Cardiac fibroblast (primary cell): ENCODE measurements at places on chromosomes 3 and 15.
A peak's percentile ranks its signal among the peaks of the same experiment; 100 is the strongest.

DNA sequence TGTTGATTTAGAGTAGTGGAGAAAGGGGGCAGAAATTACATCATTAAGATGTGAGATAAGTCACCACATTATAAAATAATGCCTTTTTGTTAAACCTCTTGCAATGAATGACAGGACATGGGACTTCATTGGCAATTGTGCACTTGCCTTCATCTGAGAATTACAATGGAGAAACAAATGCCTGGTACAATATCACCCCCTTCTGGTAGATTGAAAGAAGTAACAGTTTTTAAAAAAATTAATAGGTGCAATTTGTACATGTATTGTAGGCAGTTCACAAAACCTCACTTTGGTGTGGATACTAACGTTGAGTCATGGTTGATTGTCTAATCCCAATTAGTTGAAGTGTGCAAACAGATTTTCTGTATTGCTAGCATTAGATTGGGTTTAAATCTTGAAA, 4.6 kb upstream of the P2RY14 start:
- DNase-seq: peak; percentile 79

DNA sequence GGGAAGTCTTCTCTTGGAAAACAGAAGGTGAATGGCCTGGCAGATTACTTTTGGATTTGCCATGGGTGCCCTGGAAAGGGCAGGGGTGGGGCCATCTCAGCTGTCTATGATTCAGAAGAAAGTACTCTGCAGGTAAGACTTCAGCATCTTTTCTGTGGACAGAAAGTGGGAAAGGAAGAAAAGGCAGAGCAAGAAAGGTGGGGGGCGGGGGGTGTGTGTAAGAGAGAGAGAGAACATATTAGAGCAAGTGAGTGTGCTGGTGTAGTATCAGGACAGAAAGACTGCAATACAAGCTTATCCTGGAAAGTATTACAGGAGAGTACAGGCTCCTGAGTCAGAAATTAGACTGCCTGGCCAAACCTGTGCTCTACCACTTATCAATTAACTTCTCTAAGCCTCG, 5.5 kb downstream of the TAGLN3 start:
- no peak for DNase-seq

GRCh38 chr3:112467539-112467938, 31.7 kb downstream of the BTLA start:
- no peak for DNase-seq

- DNase-seq: no peak
These were observed 1.6 kb upstream of the DCBLD2 start for GRCh38 chr3:98903099-98903498.

DNA sequence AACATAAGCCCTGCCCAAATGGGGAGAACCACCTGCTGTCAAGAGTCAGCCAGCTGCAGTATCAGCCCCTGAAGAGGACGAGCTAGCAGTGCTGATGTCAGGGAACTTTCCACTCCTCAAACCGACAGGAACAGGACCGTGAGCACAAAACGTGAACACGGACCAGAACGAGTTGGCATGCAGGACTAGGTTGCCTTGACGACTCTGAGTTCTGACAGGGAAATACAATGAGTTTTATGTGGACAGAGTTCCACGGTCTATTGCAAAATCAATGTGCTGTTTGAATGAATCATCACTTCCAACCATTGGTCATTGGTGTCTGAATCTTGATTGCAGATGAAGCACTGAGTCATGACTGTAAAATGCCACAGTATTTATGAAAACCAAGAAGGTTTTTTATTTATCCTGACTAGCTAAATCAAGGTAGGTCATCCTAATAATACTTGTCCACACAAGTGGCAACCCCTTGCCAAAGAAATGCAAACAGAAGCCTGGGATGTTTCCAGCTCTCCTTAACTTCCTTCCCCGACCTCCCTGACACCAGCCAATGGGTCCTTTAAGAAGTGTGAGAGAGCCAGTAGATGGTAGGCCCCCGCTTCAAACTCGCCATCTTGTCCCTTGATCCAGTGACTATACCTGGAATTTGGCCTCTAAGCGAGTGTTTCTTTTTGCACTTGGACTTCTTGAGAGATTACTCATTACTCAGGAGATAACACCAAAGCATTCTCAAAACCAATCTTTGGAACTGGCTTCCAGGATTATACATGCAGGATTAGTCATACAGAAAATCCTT, 119.6 kb downstream of the ASB7 start:
- peak; percentile 99 for DNase-seq

DNA sequence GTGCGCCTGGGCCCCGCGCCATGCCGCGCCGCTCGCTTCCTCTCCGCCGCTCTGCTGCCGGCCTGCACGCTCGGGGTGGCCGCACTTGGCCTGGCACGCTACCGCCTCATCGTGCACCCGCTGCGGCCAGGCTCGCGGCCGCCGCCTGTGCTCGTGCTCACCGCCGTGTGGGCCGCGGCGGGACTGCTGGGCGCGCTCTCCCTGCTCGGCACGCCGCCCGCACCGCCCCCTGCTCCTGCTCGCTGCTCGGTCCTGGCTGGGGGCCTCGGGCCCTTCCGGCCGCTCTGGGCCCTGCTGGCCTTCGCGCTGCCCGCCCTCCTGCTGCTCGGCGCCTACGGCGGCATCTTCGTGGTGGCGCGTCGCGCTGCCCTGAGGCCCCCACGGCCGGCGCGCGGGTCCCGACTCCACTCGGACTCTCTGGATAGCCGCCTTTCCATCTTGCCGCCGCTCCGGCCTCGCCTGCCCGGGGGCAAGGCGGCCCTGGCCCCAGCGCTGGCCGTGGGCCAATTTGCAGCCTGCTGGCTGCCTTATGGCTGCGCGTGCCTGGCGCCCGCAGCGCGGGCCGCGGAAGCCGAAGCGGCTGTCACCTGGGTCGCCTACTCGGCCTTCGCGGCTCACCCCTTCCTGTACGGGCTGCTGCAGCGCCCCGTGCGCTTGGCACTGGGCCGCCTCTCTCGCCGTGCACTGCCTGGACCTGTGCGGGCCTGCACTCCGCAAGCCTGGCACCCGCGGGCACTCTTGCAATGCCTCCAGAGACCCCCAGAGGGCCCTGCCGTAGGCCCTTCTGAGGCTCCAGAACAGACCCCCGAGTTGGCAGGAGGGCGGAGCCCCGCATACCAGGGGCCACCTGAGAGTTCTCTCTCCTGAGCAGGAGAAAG, 951 bp downstream of the GPR62 start:
- peak; percentile 69 for DNase-seq
